Activated gamma-delta T cell treated with Interleukin-2 at 50 U/mL for 16 hours (primary cell): ENCODE measurements at places on chromosomes 12 and 14.

DNA sequence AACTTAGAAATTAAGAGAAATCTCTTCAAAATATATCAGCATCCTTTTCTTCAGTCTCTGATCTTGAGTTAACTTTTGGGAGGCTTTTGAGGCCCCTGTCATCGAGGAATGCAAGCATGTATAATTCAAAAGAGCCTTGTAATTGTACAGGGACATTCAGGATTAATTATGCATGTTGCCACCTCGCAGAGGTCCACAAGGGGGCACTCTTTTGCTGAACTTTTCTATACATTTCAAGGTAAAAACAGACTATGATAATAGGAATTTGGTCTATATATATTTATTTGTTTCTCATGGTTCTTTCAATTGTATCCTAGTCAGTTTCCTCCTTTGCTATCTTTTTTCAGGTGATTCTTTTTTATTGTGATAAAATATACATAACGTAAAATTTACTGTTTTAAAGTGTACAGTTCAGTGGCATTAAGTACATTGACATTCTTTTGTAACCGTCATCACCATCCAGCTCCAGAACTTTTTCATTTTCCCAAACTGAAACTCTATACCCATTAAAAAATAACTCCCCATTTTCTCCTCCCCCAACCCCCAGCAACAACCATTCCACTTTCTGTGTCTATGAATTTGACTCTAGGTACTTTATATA is 47.0 kb upstream of the SLC2A13 start:
- peak; percentile 31 for DNase-seq

- no peak for DNase-seq
Measured at GRCh38 chr12:1360441-1361210, 233.8 kb downstream of the FBXL14 start.

DNA sequence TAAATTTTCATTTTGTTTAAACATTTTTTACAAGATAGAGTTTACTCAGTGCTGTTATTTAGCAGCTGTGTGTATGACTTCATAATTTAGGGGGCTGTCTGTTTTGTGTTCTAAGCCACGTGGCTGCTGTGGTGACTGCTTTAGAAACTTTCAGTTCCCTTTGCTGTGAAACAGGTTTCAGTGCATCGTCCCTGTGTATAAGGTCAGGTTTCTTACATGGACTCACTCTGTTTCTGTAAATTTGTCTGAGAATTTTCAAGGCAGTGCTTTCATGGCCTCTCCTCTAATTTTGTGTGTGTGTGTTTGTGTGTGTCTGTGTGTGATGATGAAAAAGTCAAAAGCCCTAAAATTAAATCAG is 32.4 kb downstream of the BICD1 start:
- DNase-seq: peak; percentile 5

GRCh38 chr14:73977896-73978295 is 27.8 kb downstream of the COQ6 start:
- no peak for DNase-seq

- DNase-seq: peak; percentile 38
Measured at GRCh38 chr14:104870368-104871144, 5.5 kb downstream of the CEP170B start.

DNA sequence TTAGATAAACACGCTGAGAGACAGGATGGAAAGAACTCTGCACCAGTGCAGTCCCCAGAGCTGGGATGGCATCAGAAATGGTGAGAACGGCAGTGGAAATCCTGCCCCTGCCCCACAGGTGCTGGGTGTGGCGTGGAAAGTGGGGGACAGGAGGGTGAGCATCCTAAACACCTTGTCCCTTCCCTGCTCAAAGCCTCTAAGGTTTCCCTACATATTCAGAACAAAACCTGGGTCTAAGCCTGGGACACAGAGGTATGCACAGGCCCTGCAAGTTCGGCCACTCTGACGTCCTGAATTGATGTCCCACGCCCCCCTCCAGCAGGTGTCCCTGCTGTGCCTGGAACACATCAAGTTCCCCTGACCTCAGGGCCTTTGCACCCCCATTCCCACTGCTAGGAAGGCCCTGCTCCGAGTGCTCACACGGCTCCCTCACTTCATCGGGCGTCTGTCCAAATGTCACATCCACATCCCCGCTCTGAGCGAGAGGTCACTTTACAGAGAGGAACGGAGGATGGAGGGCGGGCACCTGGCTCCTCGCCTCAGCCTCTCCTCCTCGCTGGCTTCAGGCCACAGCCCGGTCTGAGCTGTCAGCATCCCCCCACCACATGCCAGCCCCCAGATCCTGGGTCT is 38.5 kb upstream of the SFSWAP start:
- no peak for DNase-seq

GRCh38 chr14:57479197-57479596 is 14.5 kb downstream of the CCDC198 start:
- no peak for DNase-seq

DNA sequence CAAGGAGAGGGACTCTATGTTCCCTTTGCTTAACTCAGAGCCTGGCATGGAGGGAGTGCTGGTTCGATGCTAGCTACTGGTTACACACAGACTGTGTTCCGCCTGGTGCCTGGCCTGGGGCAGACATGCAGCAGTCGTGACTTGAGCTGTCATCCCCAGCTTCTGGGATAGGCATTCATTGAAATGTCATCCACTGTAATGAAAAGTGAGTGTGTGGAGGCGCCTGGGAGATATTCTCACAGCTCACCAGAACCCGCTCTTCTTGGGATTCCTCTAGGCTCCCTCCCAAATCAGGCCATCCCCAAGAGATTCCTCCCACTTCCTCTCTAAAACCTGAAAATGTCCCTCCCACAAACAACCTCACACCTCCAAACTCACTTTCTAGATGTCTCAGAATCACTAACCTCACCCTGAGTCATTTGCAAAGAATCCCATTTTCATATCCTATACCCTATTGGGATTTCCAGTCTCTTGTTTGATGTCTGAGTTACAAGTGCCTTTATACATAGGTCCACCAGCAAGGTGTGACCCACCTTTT is 82.8 kb downstream of the CRACR2A start:
- DNase-seq: no peak

GRCh38 chr12:112894128-112894527 is 12.6 kb upstream of the OAS1 start:
- no peak for DNase-seq

DNA sequence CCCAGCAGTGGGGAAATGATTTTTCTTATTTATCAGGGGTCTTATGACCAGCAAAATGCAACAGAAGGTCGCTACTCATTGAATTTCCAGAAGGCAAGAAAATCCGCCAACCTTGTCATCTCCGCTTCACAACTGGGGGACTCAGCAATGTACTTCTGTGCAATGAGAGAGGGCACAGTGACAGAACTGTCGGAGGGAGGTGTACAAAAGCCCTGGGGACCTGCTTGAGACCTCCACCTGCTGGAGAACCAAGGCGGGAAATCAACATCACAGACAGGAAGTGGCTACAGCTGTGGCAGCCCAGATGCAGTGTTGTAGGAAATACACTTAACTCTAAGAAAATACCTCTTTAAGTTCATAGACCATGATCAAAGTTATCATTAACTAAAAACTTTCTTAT is 250.9 kb upstream of the OR4E1 start:
- peak; percentile 74 for DNase-seq
